Left lung (tissue), 14 donors: ENCODE measurements at places on chromosomes 1 and 21. TPM values are rescaled to one million over a fixed set of nuclear protein-coding genes. Genes with fewer than 3 reads are reported as not detected.

DNA sequence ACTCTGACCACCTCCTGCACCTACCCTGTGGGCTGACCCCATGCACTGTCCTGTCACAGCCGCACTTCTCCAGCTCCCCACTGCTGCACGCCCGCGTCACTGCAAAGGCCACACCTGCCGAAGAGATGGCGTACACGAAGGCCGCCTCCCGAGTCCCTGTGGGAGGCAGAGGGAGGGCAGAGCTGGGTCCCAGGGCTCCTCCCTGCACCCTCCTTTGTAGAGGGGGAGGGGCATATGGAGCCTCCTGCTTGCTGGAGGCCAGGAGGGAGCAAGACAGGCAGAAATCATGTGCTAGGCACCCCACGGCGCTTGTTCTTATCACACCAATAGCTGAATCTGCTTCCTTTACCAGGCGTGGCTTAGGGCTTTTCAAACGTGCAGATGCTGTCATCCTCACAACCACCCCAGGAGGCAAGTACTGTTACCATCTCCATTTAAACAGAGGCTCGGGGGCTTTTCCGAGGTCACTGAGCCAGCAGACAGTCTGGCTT, 21.4 kb downstream of the WNT4 start:
- no peak overlapping the region for H3K4me3 ChIP-seq
- no peaks in the 10 kb centered on the region for H3K27me3 ChIP-seq
- H3K4me1 ChIP-seq = peaks cover 13% of the 10 kb centered on the region
- peaks cover 39% of the 10 kb centered on the region for H3K36me3 ChIP-seq
- DNase-seq = no peak

GRCh38 chr21:34701726-34702125, 32.9 kb downstream of the CLIC6 start:
- no peak for DNase-seq
- no peaks in the 10 kb centered on the region for H3K4me1 ChIP-seq
- no peaks in the 10 kb centered on the region for H3K27me3 ChIP-seq

GRCh38 chr1:241356187-241356518, 852 bp downstream of the RGS7 start:
- no peaks in the 10 kb centered on the region for H3K36me3 ChIP-seq
- H3K27ac ChIP-seq = no peak overlapping the region
- peaks cover 11% of the 10 kb centered on the region for H3K4me1 ChIP-seq
- no peak for DNase-seq
- no peak overlapping the region for H3K4me3 ChIP-seq

The HEYL gene
- total RNA-seq = 12.6 TPM

The ERICH3 gene
- total RNA-seq = 3.5 TPM

GRCh38 chr21:37166733-37167132, 93.7 kb downstream of the TTC3 start:
- H3K36me3 ChIP-seq = no peaks in the 10 kb centered on the region
- H3K4me1 ChIP-seq = no peaks in the 10 kb centered on the region
- no peak overlapping the region for H3K27ac ChIP-seq

DNA sequence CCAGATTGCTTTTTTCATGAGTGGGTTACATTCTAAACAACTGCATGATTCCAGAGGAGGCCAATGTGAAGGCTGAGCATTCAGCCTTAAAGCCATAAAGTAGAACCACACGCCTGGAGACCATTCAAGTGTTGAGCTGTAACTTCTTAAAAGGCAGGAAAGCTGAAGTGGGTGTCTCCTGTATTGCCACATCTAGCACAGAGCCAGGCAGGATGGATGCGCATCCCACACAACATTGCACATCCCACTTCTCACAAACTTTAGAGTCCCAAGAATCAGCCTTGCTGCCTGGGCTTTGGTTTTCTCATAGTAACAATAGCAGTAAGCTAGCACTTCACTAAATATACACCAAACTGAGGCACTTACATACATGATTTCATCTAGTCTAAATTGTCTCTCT, 151.7 kb downstream of the DAB1 start:
- no peaks in the 10 kb centered on the region for H3K4me1 ChIP-seq
- no peaks in the 10 kb centered on the region for H3K36me3 ChIP-seq
- H3K27ac ChIP-seq = no peak overlapping the region
- no peak overlapping the region for H3K4me3 ChIP-seq

The ASCL5 gene
- 1.0 TPM for total RNA-seq

The GUCA2B gene
- total RNA-seq = not detected

DNA sequence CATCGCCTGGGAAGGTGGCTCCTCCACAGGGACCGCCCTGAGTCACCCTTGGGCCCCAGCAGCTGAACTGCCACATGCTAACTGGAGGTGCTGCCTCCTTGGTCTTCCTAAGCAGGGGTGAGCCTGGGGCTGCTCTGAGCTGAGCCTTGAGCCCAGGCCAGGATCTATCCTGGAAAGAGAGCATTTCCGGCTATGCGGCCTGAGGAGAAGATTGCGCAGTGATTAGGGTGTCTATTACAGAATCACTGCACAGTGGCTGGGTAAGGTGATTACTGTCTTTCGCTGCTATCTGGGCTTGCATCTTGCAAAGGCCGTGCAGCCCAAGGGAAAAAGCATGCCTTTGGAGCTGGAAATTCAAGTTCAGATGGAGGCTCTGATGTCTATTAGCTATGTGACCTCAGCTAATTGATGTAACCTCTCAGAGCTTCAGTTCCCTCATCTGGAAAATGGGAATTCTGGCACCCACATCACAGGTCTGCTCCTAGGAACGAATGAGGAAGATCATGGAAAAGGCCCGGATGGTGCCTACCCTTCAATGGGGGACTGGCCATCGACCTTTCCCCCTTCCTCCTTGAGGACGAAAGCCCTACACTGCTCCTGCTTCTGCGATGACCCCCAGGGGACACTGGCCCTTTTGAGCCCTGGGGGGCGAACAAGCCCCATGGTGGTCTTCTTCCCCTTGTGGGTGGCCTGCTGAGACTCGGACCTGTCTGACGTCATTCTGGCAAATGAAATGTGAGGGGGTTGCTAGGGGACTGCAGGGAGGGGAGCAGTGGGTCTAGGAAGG, 38.0 kb downstream of the GPR161 start:
- H3K4me3 ChIP-seq = no peak overlapping the region
- no peak overlapping the region for H3K27ac ChIP-seq
- H3K36me3 ChIP-seq = no peaks in the 10 kb centered on the region
- no peaks in the 10 kb centered on the region for H3K4me1 ChIP-seq
- DNase-seq = no peak
- no peaks in the 10 kb centered on the region for H3K27me3 ChIP-seq
